Stimulated activated CD8-positive, alpha-beta memory T cell treated with anti-CD3 and anti-CD28 coated beads, Interleukin-4, amount 100 ng/mL, for 1 hour (primary cell): ENCODE measurements at places on chromosomes 6 and 20.

DNA sequence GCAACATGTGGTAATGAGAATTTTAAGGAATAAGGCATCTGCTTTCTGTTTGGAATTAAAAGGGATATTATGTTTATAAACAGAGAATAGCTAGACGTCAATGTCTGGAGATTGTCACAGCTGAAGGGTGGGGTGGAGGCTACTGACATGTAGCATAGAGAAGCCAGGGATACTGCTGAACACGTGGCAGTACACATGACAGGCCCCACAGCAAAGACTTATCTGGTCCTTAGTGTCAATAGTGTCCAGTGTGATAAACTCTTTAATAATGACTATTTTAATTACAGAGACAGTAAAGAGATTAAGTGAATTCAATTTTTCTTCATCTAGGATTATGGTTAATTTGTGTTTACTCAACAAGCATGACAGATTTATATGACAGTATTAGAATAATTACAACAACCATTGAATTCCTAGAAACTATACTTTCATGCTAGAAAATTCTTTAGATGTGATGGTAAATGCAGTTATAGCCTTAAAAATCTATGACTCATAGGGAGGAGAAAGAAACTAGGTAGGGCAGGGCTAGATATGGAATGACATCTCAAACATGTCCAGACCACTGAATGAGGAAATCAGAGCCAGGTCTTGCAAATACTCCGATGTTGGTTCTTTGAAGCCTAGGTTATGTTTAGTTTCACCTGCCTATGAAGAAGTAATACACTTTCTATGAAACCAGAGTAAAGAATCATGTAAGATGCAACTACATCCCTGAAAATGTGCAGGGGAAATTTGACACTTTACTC, 399.5 kb downstream of the PHF3 start:
- no peak for DNase-seq

- DNase-seq: no peak
Observed at GRCh38 chr6:11228935-11229654, 3.4 kb downstream of the NEDD9 start.

- no peak for DNase-seq
Observed at GRCh38 chr6:119170447-119171087, 92.1 kb upstream of the FAM184A start.

DNA sequence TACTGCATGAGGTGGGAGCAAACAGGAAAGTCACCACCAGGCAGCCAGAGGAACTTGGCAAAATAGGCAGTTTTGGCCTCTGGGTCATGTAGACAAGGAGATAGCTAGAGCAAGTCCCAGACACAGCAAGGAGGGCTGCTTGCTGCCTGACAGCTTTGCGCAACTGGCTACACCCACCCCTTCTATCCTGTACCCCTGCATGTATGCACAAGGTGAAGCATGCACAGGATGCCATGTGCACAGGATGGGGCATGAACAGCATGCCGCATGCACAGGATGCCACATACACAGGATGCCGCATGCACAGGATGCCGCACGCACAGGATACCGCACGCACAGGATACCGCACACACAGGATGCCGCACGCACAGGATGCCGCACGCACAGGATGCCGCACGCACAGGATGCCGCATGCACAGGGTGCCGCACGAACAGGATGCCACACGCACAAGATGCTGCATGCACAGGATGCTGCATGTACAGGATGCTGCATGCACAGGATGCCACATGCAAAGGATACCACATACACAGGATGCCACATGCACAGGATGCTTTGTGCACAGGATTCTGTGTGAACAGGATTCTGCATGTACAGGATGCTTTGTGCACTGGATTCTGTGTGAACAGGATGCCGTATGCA, 104.9 kb upstream of the IYD start:
- no peak for DNase-seq

DNA sequence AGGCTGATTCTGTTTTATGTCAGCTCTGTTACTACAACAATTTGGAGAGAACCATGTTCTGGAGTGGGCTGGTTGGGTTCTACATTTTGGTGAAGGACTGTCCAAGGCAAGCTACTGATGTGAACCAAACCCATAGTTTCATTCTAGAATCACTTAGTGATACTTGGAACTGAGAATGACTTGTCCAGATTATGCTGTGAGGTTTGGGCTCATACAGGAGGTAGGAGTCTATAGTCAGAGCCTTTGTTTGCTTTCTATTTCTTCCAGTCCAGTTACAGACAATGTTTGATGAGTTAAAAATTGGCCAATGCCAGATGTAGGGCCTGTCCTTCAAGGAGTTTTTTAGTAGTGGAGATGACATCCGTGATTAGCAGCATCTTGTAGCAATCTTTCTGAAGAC, 97.9 kb downstream of the LRRC1 start:
- DNase-seq: no peak

- no peak for DNase-seq
Observed at GRCh38 chr6:165389534-165389933, 80.1 kb upstream of the C6orf118 start.

- DNase-seq: no peak
Observed at GRCh38 chr6:125558907-125559306, 190.5 kb upstream of the HEY2 start.

DNA sequence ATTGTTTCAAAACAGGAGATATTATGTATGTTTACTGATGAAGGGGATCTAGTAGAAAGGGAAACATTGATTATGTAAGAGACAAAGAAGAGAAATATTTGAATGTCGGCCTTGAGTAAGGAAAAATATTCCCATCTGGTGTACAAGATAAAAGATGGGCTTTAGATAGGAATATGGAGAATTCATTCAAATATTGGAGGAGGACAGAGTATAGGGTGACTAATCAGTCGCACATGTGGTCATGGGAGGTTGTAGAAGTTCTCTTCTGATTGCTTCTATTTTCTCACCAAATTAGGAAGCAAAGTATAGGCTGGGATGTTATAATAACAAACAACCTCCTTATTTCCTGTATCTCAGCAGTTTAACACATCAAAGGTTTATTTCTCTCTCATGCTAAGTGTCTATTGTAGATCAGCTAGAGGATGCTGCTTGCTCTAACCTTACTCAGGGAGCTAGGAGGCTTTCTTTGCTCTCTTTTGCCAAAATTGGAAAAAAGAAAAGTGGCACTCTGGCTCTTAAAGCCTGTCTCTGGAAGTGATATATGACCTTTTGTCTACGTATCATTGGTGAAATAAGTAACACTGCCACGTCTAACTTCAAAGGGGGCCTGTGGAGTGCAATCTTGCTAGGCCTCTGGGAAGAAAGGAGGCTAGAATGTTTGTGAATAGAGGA, 1.2 kb upstream of the HDDC2 start:
- DNase-seq: no peak

GRCh38 chr6:79158856-79159516, 75.5 kb downstream of the HMGN3 start:
- no peak for DNase-seq

DNA sequence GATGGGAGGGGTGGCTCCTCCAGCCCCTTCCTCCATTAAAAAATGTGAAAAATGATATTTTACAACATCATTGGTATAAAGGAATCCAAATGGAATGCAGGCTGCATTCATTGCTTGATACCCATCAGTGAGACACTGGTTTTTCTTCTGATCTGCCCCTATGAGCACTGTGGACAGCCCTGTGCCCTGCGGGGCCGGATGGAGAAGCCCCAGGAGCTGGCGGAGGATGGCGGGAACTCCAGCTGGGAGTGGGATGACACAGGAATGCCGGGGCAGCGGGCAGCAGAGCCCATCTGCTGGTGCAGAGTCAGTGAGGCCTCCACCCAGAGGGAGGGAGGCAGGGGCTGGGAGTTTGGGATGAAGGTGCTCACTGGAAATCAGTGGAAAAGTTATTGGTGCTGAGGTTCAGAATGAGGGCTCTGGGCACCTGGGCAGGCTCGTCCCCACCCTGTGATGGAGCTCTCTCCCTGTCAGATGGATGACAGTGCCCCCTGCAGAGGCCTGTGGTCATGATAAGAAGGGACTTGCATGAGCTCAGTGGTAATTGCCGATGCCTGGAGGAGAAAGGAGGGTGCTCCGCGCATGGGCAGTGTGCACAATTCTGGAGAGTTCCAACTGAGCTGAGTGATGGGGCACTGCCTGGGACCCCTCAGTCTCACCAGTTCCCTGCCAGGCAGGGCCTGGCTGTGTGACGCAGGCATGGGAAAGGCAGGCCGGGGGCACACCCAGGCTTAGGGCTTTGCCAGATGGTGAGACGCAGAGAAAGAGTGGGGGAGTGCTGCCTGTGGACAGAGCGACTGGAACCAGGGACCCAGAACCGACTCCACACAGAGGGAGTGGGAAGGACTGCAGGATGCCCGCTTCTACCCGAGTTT, 23.2 kb downstream of the CTCFL start:
- no peak for DNase-seq

DNA sequence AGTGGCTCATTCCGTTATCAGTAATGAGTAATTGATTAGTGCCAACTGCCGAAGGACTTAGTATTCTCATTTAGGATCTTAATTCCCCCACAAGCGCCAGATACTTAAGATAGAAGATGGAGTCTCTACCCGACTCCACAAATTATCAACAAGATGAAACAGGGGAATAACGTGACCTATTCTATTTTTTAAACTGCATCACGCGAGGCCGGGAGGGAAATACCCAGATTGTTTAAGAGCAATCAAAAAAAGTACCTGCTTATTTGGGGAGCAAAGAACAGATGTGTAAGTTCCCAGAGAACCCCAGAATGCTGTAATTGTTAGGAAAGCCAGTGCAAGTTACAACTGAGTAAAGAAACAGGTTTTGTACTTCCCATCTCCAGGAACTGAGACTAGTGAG, 1.1 kb upstream of the MAP3K5 start:
- DNase-seq: no peak

- DNase-seq: no peak
Observed at GRCh38 chr6:72865467-72865866, 243.6 kb downstream of the KCNQ5 start.

GRCh38 chr20:3749689-3750531, 17.4 kb downstream of the HSPA12B start:
- no peak for DNase-seq

DNA sequence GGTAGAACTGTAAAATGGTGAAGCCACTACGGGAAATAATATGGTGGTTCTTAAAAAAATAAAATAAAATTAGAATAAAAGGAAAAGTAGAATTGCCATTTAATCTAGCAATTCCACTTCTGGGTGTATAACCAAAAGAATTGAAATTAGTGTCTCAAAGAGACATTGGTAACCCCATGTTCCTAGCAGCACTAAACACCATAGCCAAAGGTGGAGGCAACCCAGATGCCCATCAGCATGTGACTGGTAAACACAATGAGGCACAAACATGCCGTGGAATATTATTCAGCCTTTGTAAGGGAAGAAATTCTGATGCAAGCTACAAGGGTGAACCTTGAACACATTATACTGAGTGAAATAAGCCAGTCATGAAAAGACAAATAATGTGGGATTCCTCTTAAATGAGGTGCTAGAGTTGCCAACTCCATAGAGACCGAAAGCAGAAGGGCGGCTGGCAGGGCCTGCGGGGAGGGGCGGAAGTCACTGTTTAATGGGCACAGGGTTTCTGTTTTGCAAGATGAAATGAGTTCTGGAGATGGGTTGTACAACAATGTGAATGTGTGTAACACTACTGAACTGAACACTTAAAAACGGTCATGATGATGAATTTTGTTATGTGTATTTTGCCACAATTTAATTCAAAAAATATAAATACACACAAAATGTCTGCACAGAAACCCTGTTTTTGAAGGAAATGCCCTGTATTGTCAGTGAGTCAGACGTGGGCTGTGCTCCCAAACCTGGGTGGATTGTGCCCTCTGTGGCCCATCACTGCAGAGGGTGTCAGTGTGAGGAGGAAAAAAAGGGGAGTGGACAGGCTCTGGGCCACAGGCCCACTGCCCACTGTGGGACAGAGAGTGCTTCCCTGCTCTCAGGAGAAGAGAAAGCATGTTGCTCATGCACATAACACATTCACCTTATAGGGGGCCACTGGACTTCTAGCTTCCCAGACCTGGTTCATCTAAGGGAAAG, 49.6 kb upstream of the CD93 start:
- DNase-seq: no peak

- no peak for DNase-seq
Observed at GRCh38 chr6:137161949-137162348, 11.5 kb downstream of the IL22RA2 start.

GRCh38 chr6:30981942-30982772, 1.4 kb upstream of the MUC21 start:
- no peak for DNase-seq

GRCh38 chr6:158287047-158287446, 25.2 kb upstream of the TULP4 start:
- DNase-seq: no peak

GRCh38 chr6:14932485-14933182, 313.2 kb upstream of the JARID2 start:
- no peak for DNase-seq

GRCh38 chr20:19633985-19634384, 124.1 kb upstream of the RIN2 start:
- no peak for DNase-seq

- DNase-seq: no peak
Observed at GRCh38 chr6:4356899-4357659, 221.7 kb upstream of the ECI2 start.

- no peak for DNase-seq
Observed at GRCh38 chr6:45300736-45301135, 27.4 kb upstream of the RUNX2 start.

- no peak for DNase-seq
Observed at GRCh38 chr20:1333462-1334369, 4.8 kb upstream of the SDCBP2 start.
